Dermis microvascular lymphatic vessel endothelial cell (primary cell): ENCODE measurements at places on chromosomes 1 and 21. TPM values are rescaled to one million over a fixed set of nuclear protein-coding genes. Genes with fewer than 3 reads are reported as not detected.

The SMCP gene
- total RNA-seq, result not detected in 2 replicates

The SLC26A9 gene
- not detected in 2 replicates for total RNA-seq

GRCh38 chr1:60129911-60130310, 56.3 kb upstream of the C1orf87 start:
- no peak for DNase-seq

- no peak for DNase-seq
These were observed 730 bp downstream of the ZCCHC17 start for GRCh38 chr1:31297277-31298247.

DNA sequence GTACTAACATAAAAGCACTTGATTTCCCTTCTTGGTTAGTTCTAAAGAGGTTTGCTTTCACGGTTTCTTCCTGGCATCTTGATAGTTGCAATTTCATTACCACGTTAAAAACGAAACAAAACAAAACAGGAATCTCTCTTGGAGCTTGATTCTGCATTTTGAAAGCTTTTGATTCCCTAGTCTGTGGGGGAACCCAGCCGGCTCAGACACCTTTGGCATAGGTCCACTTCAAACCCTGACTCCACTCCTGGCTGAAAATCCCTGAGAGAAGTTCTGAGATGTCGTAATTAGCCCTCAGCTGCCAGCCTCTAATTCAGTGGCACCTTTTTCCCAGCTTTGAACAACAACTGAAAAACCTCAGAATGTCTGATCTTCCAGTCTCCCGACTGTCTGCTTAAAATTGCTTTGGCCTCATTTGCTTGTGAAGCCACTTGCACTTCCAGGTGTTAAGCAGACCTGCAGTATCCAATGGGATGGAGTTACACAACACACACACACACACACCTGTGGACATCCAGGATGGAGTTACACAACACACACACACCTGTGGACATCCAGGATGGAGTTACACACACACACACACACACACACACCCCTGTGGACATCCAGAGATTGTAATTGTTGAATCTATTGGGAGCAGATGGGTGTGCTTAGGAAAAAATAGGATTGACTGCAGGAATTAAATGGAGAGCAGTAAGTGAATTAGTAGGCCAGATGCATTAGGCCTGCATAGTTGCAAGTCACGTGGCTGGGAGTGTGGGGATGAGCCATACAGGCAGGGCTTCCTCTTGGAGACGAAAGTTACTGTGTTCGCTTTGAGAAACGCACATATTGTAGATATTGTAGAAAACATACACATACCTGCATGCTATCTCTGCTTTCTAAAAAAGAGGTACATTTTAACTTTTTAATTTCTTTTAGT, 285.6 kb upstream of the FMN2 start:
- no peak for DNase-seq

- no peak for DNase-seq
These were observed 204.2 kb upstream of the RRP15 start for GRCh38 chr1:218080863-218081262.

The KCNC4 gene
- 0.77 and 1.0 TPM in 2 replicates for total RNA-seq
